T-helper 2 cell (primary cell): ENCODE measurements at places on chromosomes 6 and 20.
A peak's percentile ranks its signal among the peaks of the same experiment; 100 is the strongest.

DNA sequence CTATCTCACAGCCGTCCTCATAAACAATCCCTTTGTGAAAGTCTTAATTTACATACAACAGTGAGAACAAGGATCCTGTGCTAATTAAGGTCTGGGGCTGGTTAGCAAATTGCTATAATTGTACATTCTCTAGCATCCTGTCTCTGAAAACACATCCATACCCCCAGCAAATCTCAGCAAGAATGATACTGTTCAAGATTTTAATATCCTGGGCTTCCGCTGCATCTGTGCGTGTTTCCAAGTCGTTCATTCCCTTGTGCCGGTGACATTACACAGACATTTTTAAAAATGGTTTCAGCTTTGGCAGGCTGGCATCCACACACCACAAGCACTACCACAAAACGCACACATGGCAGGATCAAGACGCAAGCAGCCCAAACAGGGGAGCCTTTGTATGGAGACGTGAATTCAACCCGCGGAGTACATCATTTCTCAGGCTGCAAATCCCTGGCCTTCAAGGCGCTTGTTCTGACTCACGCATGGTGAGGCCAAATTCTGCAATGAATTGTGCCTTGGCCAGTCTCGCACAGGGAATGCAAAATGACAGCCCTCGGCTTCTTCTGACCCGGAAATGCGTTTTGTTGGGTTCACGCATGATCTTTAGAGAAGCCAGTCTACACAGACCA is 20.3 kb downstream of the ZMYND8 start:
- DNase-seq = no peak

GRCh38 chr20:32368925-32369324 is 10.8 kb downstream of the ASXL1 start:
- DNase-seq = no peak

GRCh38 chr6:69416776-69417175 is 380.0 kb downstream of the LMBRD1 start:
- no peak for DNase-seq

- no peak for DNase-seq
Measured at GRCh38 chr6:45428727-45429126, 51.0 kb upstream of the SUPT3H start.

GRCh38 chr6:164144316-164144715 is 729.8 kb downstream of the QKI start:
- no peak for DNase-seq

DNA sequence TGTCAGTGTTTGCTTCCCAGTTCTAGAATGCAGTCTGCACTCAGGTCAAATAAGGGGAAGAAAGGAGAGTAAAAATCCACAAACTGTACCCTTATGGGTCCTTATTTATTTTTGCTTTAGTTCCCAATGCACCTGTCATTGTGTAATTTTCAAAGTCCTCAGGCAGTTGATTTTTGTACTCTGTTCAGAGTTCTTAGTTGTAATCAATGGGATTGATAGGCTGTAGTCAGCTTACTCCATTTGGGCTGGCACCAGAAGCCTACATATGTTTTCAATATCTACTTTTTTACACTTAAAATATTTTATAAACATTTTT is 18.6 kb downstream of the AIG1 start:
- no peak for DNase-seq

GRCh38 chr20:11305406-11305805 is 612.3 kb upstream of the BTBD3 start:
- DNase-seq = no peak

- DNase-seq = no peak
Measured at GRCh38 chr6:64034291-64034690, 398.7 kb downstream of the PHF3 start.

GRCh38 chr6:153096031-153096430 is 35.1 kb downstream of the RGS17 start:
- DNase-seq = no peak

GRCh38 chr6:138571181-138571580 is 71.9 kb upstream of the NHSL1 start:
- no peak for DNase-seq

DNA sequence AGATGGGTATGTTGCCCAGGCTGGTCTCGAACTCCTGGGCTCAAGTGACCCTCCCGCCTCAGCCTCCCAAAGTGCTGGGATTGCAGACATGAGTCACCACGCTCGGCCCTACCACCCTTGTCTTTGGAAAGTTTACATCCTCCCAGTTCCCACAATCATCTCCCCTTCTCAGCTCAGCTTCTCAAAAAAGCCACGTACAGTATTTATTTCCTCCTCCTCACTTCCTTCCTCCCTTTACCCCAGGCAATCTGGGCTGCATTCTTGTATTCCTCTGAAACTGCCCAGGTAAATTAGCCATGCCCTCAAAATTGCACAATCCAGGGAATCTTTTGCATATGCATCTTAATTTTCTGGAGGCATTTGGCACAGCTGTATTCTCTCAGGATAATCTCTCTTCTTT is 7.4 kb upstream of the SLC23A2 start:
- no peak for DNase-seq

DNA sequence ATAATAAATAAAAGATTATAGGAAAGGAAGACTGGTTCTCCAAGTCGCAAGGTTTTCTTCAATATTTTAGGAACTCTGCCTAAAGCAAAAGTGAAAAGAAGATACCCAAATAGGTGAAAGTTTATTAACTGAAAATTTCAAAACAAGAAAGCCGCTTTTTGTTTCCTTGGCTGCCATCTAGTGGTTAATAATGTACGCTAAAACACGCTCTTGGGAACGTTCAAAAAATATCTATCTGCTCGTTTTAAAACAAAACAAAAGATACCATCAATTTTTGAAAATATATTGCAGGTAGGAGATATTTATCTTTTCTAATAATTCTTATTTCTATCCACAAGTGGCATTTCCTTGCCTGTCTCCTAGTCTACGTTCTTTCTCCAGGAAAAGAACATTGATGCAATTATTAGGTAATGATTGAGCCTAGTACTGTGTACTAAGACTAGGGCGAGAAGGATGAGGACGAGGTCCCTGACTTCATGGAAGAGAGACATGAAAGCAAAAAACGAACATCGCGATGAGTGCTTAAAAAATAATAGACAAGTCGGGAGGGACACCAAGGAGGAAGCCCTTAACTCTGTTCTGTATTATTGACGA is 97.2 kb downstream of the SPTLC3 start:
- DNase-seq = no peak

DNA sequence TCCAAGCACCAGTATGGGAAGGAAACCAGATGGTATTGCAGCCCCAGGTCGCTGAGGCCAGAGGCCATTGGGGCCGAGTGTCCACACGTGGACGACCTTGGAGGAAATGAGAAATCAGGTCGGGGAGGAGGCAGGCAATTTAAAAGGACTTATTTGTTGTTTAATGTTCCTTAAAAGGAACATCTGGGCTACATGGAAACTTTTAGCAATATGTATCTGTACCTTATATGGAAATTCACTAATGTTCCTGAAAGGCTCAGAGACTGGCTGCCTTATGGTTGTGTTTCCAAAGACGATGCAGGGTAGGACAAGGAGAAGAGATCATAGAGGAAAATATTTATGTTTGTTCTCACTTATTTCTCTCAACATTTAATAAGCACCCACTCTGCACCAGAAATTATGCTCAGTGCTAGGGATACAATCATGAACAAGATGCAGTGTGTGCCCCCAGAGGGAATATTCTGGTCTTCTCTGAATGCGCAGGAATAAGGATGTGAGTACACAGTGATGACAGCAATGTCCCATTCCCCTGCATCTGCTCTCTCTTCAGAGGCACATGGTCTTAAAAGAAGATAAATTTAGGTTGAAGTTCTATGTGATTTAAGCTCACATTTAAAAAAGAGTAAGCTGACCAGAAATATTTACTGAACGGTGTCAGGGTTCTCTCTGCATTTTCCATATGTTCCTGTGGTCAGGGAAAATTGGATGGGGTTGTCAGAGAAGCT is 3.4 kb downstream of the BNIP5 start:
- no peak for DNase-seq

DNA sequence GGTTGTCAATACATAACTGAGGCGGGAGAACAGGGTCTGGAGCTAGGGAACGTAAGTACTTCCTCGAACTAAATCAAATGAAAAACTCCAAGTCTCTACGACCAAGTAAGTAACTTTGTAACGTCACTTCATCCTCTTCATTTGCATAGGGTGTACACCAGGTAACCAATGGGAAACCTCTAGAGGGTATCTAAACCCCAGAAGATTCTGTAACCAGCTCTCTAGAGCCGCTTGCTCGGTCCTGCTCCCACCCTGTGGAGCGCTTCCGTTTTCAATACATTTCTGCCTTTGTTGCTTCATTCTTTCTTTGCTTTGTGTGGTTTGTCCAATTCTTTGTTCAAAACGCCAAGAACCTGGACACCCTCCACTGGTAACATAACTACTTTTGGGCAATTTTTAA is 133.5 kb upstream of the TMEM170B start:
- no peak for DNase-seq

- DNase-seq = peak; percentile 89
Measured at GRCh38 chr20:60272790-60273189, 314.6 kb downstream of the CDH26 start.

- no peak for DNase-seq
Measured at GRCh38 chr20:62168061-62168460, 14.8 kb upstream of the MTG2 start.

DNA sequence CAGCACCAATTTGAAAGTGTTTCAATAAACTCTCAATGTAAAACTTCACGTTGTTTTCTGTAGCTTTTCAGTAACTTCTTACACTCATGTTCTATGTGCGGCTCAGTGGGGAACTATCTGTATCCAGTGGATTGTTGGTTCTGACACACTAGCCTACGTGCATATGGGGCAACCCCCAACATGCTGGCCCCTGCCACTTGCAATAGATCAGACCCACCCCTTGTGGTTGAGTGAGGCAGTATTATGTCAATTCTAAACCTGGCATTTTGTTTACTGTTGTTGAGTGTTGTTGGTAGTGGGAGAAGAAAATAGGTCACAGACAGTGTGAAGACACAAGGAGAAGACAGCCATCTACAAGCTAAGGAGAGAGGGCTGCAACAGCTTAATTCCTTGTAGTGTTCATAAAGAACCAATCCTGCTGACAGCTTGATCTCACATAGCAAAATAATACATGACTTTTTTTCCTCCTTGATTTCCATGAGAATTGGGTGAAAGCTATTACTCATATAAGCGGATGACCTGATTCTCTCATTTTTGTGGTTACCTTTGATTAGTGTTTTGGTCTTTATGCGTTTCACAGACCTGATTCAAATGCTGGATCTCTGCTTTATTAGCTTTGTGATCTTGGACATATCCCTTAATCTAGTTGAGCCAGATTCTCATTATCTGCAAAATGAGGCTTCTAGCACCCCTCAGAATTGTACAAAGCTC is 320.4 kb downstream of the LAMA2 start:
- no peak for DNase-seq

DNA sequence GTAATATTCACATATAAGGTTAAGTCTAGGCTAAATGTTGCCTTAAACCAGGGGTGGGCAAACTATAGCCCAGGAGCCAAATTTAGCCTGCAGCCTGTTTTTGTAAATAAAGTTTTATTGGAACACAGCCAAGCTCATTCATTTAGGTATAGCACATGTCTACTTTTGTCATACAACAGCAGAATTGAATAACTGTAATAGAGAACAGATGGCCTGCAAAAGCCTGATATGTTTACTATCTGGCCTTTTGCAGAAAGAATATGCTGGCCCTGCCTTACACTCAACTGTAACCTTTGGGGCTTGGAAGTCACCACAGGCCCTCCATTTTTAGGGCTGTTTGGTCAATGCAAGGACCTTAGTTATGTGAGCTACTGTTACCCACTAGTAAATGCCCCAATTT is 17.7 kb upstream of the BCLAF1 start:
- DNase-seq = no peak

- DNase-seq = no peak
Measured at GRCh38 chr20:44709380-44709779, 5.8 kb upstream of the CCN5 start.

GRCh38 chr6:87483929-87484328 is 11.2 kb downstream of the SLC35A1 start:
- DNase-seq = no peak

DNA sequence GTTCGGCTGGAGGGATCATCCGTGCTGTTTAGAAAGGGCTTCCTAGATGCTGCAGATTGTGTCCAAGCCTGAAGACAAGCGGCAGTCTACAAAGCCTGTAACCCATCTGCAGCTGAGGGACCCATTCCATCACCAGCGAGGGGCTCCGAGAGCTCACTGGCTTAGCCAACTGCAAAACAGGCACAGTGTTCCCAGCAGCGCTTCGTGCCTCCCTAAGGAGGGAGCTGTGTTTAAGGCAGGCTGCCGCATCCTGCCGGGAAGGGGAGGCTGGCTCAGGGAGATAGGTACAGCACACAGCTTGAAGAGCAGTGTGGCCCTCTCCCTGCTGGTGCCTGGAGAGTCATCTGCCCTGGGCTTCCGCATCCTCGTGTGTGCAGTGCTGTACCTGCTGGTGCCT is 32.4 kb downstream of the DUSP22 start:
- DNase-seq = no peak

DNA sequence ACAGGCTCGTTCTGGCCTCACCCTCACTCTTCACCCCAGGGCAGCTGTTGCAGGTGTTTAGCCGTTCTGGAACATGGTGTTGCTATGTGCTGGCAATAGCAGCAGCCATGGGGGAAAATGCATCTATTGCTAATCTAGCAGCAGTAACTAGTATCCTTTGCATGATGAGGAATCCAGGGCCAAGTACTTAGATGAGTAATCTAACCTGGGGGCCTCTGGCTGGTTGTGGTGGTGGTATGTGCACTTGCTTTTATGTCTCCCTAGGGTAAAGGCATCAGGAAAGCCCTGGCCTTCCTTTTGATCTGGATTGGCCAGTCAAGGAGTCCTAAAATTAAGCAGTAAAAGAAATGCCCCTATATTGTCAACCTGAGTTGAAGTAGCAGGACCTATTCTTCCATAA is 594.5 kb upstream of the MAP3K7 start:
- no peak for DNase-seq

DNA sequence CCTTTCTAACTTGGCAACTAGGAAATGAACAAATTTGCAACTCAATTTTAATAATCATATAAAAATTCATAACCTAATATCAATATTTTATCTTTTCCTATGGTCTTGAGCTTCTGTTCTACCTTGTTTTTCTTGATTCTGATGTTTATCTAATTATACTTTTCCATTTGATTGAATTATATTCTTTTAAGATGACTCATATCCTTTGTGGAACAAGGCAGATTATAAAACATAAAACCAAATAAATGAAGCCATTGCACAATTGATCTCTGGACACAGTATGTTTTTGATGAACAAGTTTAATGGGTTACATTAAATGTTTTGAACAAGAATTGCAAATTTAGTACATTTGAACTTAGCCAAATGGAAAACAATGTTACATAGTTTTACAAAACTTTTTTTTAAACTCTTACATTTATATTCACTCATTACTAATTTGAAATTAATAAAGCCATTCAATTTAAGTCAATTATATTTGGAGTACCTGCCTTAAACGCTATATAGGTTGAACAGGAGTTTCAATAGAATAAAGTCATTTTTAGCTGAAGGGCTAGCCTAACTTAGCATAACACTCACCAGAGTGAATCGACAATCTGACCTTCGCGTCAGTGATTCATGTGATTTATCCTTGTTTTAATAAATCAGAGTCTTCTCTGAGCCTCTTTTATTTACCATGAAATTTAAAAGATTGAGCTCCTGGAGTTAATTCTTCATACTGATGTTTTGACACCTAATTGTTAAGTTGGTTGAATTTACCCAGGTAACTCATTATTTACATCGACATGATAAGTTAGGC is 3.8 kb downstream of the NCOA7 start:
- no peak for DNase-seq
